NCI-H187 treated with DMSO at 0.1 percent for 48 hours (cell line): ENCODE measurements at places on chromosomes 12 and 14.

- no peak for DNase-seq
These were observed 95.6 kb upstream of the SLC38A2 start for GRCh38 chr12:46468160-46468559.

DNA sequence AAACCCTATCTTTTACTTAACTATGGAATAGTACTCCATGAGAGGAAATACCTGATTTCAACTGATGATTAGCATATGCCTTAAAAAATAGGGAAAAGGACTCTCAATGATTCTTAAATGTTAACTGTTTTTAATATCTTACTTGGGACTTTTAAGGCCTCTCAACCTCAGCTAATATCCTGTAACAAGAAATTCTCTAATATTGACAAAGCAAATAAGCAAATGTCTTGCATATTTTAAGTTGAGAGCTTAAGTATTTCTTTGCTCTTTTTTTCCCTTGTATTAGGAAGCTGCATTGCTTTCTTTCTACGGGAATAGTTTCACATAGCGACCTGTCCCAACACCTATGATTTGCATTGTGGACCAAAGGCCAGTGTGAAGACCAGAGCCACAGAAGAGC, 249.9 kb downstream of the BCAT1 start:
- no peak for DNase-seq

DNA sequence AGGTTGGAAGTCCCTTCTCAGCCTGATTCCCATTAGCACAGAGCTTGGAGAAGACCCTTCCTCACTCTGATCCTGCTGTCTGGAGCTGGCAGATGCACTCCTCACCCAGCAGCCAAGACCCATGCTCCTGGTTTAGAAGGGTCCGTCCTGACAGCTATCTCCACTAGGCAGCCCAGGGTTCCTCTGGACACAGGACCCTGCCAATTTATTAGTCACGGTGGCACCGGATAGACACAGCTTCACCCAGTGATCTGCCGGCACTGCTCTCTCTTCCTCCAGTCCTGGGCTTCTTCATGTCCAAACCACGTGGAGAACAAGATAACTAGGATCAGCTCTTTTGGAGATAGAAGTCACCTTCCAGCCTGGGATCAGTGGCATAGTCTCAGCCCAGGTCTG, 26.2 kb upstream of the TCL1B start:
- DNase-seq, result no peak

DNA sequence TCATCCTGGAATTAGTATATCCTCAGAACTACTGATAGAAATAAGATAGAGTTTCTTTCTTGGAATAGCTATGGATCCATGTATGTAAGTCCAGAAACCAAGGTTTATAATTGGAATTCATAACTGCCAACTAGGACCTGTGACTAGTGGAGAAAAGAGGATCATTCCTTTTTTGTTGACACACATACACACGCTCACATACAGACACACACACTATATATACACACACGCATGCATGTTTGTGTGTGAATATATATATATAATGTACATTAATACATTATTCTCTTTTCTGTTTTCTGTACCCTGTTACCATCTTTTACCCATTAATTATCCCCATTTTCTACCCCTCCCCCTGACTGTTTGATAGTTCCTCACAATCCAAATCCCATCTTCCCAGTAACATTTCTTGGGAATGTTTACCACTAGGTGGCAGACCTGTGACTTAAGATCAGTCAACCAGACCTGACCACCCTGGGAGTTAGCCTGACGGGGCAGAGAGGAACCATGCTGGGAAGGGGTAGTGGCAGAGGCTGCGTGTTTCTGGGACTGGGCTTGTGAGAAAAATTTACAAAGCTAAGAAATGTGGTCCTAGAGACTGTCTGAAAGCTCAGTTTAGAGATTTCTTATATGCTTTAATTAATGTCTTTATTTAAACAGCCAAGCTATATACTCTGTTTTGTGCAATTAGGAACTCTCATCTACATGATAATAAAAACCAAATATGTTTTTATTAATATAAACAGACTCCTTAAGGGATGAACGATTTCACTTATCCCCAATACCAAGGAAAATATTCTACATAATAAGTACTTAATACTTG, 308.0 kb downstream of the PPFIA2 start:
- no peak for DNase-seq
